Fibroblast of mammary gland (primary cell): ENCODE measurements at places on chromosomes 3 and 15.

- no peak for DNase-seq
These were observed 8.6 kb downstream of the DMXL2 start for GRCh38 chr15:51613951-51614350.

- no peak for DNase-seq
These were observed 739.1 kb downstream of the ZPLD1 start for GRCh38 chr3:103173940-103174339.

- DNase-seq, result peak; percentile 11
These were observed 87.8 kb downstream of the NECTIN3 start for GRCh38 chr3:111159391-111159790.

DNA sequence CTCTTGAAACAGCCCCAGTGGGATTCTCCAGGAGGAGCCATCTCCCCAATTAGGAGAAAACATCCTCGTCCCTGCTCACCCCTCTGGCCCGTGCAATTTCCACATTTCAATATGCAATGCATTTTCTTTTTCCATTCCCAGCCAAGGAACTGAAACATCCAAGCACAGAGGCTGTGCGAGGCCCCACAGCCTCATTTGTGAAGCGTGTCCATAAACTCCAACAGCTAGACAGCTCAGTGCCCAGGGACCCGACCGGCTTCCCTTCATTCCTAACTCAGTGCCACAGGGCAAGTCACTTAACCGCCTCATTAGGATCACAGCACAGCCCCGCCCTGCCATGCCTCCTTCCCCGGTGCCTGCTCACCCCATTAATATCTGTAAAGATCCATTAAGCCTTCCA, 204.2 kb upstream of the IGF1R start:
- no peak for DNase-seq

DNA sequence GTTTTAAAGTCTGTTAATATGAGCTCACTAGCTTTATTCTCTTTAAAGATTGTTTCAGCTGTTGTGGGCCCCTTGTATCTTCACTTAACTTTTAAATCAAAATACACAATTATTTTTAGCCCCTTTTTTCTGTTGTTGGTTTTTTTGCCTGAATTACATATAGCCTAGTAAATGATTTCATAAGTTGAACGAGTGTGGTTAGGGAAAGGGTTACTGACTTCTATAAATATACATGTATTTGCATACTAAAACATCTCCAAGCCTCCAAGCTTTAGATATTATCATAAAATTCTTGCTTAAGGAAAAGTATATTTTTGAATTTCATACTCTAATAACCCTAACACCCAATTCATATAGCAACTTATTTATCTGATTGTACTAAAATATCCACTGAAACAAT, 73.2 kb upstream of the ARL6 start:
- DNase-seq, result no peak

DNA sequence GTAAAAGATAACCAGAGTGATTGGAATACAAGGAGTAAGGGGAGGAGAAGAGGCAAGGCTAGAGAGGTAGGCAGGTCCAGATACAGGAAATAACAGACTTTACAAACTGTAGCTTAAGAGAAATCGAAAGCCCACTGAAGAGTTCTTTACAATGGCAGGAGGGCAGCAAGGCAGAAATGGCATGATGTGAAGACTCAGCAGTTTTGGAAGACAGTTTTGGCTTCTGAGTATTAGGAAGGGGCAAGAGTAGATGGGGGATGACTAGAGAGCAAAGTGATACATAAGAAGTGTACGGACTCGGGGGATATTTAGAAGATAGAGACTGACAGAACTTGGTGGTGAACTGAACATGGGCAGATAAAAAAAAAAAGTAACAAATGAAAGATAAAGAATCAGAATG, 54.1 kb downstream of the RAD18 start:
- DNase-seq, result no peak

- DNase-seq, result peak; percentile 98
These were observed 26.5 kb downstream of the CFAP161 start for GRCh38 chr15:81160312-81161159.

- DNase-seq, result no peak
These were observed 283.5 kb downstream of the CHL1 start for GRCh38 chr3:480070-480469.

DNA sequence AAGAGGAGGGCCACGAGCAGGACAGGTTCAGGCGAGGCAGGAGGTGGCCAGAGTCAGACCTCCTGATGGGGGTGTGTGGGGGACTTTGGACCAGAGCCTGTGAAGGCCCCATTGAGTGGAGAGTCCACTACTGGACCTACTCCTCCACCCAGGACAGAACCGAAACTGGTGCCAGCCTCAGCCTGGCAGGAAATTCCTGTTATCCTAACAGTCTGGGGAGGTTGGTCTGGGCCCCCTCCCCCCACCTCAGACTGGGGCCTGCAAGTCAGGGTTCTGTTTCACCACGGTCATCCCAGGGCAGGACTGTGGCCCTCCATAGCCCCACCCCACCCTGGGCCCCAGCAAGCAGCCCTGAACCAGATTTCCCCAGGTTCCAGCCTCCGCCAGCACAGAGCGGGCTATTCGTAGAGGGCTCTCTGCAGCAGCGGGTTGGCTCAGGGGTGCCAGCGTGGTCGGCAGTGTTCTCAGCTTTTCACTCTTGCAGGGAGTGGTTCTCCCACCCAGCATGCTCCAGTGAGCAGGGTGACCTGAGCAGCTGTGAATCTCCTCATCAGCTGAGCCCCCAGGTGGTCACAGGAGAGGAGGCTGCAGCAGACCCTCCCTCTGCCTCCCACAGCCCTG, 217.3 kb downstream of the TBC1D2B start:
- DNase-seq, result no peak

GRCh38 chr3:120481081-120481480, 30.3 kb upstream of the FSTL1 start:
- DNase-seq, result no peak

DNA sequence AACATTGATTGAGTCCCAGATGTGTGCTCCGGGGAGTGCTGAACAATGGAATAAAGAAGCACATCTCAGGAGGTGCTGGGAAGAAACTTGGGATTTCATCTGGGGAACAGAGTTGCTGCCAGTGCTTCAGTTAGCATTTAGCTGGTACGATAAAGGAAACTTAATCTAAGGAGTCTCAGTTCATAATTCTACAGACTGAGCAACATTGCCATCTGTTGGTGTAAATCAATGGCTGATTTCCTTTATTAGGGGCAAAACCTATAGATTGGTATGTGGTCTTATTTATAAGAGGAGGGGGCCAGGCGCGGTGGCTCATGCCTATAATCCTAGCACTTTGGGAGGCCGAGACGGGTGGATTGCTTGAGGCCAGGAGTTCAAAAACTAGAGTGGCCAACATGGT, 8.9 kb downstream of the MKRN2OS start:
- peak; percentile 20 for DNase-seq

DNA sequence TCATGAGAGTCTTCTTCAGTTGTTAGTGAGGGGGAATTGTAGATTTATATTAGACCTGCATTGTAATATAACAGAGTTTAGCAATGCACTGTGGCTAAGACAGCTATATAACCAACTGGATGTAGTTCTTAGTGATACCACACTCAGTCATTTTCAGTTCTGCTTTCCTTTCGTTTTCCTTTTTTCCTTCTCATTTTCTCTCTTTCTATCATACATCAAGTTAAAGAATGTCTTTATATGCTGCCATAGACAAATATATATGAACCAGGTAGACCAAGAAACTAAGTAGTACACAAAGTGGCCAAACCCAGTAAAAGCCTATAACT, 43.7 kb upstream of the CD47 start:
- DNase-seq, result no peak

- no peak for DNase-seq
These were observed 418.8 kb downstream of the MAGI1 start for GRCh38 chr3:65619888-65620287.

DNA sequence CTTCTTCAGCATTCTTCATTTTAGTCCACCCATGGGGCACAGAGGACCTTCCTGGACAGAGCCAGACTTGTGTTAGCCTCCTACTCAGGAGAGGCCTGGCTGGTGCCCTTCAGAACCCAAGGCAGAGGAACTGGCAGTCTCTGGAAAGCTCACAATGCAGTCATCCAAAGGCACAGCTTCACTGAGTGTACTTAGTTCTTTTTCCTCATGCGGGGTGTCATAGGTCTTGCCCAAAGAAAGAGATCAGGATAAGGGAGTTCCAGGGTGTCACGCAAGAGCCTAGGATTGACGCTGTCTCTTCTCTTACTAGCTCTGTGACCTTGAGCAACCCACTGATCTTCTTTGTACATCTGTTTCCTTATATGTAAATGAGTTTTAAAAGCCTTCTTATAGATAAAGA, 58.7 kb downstream of the CD200 start:
- no peak for DNase-seq

- DNase-seq, result no peak
These were observed 17.9 kb downstream of the TMEM40 start for GRCh38 chr3:12741209-12741608.

GRCh38 chr15:93613386-93613785, 524.4 kb upstream of the RGMA start:
- no peak for DNase-seq

GRCh38 chr3:16137044-16137443, 37.4 kb upstream of the GALNT15 start:
- no peak for DNase-seq

- DNase-seq, result no peak
These were observed 168.7 kb downstream of the GREM1 start for GRCh38 chr15:32886459-32886858.

- peak; percentile 87 for DNase-seq
These were observed 60.1 kb downstream of the MBNL1 start for GRCh38 chr3:152328841-152329240.

GRCh38 chr15:73921254-73921925, 4.9 kb upstream of the LOXL1 start:
- no peak for DNase-seq

GRCh38 chr3:104388619-104389018, 978.1 kb upstream of the ALCAM start:
- DNase-seq, result no peak

DNA sequence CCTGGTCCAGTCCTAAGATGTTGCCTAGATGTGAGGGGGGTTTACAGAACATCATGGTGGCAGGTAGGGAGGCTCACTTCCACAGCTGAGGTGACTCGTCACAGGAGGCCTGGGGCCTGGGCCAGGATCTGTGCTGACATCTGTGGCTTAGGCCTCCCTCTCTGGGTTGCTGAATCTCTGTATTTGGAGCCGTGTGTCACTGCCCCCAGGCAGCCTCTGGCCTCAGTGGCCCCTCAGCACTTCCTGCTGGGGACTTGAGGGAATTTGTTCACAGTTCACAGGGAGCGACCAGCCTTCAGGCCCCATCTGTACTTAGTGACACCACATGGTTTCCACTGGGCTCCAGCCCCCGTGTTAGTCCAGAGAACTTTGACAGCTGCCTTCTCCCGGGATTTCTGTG, 41.7 kb upstream of the ADAMTSL3 start:
- DNase-seq, result no peak

DNA sequence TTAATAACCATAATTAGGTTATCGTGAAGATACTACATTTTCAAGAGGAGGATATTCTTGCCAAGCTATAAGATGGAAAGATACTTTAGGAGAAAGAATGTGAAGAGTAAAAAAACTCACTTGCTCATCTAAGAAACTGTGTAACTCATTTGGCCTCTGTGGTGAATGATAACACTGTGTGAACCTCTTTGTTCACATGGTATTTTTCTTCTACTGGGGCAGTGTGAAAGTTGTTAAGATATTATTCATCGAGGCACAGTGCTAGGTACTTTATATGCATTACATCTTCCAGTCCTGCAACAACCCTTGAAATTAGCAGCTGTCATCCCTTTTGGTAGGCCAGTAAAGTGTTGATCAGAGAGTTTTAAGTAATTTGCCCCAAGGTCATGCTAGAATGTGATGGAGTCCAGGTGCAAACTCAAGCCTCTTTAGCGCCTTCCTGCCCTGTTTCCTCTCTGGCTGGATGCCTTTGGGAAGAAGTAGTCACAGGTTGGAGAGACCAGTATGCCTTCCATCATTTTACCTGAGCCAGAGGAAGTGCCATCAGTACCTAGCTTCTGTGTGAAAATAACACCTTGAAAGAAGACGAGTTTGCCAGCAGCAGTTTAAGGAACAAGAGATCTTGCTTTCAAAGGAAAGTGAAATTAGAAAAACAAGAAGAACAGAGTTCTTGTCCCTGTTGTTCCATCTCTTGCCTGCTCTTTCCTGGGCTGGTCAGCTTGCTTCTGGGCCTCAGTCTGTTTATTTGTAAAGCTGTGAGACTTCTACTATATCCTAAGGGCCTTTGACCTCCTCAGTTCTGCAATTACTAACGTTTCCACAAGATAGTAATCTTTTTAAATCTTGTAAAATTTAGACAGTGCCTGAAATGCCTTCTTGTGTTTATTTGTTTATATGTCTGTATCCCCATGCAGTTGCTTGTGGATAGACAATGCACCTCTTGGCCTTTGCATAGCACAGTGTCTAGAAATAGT, 179.3 kb downstream of the FNDC3B start:
- no peak for DNase-seq

GRCh38 chr3:29415482-29416223, 134.8 kb downstream of the RBMS3 start:
- peak; percentile 47 for DNase-seq

- DNase-seq, result no peak
These were observed at the start of gene WNT7A for GRCh38 chr3:13879946-13880810. Gene WNT7A, minus strand, starts transcription at chr3:13880071. Its CDS starts 255 bp downstream, at chr3:13879816.

DNA sequence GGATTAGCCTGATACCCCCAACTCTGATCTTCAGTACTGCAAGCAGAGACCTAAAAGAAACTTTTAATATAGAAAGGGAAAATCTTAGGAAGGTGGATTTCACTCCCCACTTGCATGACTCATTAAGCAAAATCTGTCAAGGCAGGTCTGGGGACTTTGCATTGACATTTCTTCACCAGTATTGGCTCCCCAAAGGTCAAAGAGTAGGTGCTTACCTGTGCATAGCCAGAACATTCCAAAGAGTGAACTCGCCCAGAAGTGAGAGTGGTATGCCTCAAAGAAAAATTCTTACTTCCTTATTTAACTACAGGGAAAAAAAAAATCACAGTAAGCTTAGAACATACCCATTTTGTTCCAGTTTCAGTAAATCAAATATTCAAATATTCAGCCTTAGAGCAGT, 140.9 kb upstream of the TP63 start:
- no peak for DNase-seq

DNA sequence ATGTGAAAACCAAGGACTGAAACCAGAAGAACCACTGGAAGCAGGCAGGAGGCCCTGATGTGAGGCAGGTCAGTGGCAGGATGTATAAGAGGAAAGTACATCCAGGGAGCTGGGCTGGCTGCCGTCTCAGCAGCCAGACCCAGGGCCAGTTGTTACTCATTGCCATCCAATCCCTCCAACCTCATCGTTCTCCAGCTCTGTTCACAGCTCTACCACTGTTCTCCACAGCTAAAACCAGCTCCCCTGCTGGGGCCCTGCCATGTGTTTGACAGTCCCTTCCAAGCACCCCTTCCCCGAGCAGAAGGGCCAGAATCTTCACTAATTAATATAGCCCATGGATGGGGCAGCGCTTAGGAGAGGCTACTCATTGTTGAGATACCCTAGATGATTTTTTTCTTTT, 206.6 kb downstream of the MECOM start:
- DNase-seq, result no peak

DNA sequence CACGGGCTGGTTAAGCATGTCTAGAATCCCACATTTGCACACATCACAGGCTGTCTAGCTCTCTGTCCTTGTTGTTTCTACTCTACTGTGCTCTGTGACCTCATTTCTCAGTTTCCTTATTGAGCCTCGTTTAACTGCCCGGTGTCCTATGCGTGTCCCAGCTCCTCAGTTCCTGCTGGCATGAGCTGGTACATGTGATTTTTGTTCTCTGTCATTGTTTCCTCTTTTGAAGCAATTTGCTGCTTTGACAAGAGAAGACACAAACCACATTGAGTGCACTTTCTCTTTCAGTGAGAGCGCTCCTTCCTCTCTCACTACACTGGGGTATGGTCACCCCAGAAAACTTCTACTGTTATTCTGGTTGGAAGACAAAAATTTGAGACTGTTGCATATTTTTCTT, 563.5 kb downstream of the PDCD6IP start:
- no peak for DNase-seq

GRCh38 chr15:74252291-74252690, 16.2 kb downstream of the CCDC33 start:
- DNase-seq, result peak; percentile 63
